ENCODE measurements at places on chromosomes 2 and 18. TPM values are rescaled to one million over a fixed set of nuclear protein-coding genes. Genes with fewer than 3 reads are reported as not detected.
A peak's percentile ranks its signal among the peaks of the same experiment; 100 is the strongest.

Gene SPP2
- total RNA-seq, result not detected

Gene DPYSL5
- total RNA-seq, result not detected

Gene CD207
- total RNA-seq, result not detected

Gene PROKR1
- not detected for total RNA-seq

Gene B4GALT6
- 2.9 TPM for total RNA-seq

Gene SLC14A1
- total RNA-seq, result not detected

- H3K4me1 ChIP-seq, result no peaks in the 10 kb centered on the region
- H3K4me3 ChIP-seq, result no peak overlapping the region
- DNase-seq, result no peak
- H3K27ac ChIP-seq, result no peak overlapping the region
Observed at GRCh38 chr2:159879051-159879604, 81.1 kb upstream of the CD302 start.

DNA sequence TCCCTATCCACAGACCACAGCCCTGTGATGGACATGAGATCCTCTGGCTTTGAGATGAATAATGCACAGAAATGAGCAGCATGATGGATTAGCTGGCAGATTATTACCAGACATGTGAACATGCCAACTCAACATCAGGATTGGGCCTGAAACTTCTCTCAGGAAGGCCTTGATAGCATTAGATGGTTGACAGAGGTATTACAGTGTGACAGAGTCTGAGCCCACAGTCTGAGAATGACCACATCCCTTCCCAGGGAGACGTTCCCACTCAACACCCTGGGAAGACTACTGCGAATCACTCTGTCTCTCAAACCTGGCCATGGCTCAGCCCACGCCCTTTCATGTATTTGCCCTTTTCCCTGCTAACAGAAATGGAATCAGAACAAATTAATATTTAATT, 66.9 kb downstream of the BCL11A start:
- no peak for DNase-seq
- H3K4me3 ChIP-seq, result no peak overlapping the region
- no peaks in the 10 kb centered on the region for H3K36me3 ChIP-seq
- no peaks in the 10 kb centered on the region for H3K4me1 ChIP-seq

- H3K36me3 ChIP-seq, result no peaks in the 10 kb centered on the region
- H3K27ac ChIP-seq, result no peak overlapping the region
- no peak overlapping the region for H3K4me3 ChIP-seq
- no peak for DNase-seq
- H3K27me3 ChIP-seq, result no peaks in the 10 kb centered on the region
Observed at GRCh38 chr2:166609183-166609959, 115.3 kb upstream of the SCN7A start.

- no peak overlapping the region for H3K27ac ChIP-seq
- no peaks in the 10 kb centered on the region for H3K27me3 ChIP-seq
- DNase-seq, result no peak
- no peaks in the 10 kb centered on the region for H3K4me1 ChIP-seq
Observed at GRCh38 chr2:241049739-241050623, 51.6 kb downstream of the SNED1 start.

DNA sequence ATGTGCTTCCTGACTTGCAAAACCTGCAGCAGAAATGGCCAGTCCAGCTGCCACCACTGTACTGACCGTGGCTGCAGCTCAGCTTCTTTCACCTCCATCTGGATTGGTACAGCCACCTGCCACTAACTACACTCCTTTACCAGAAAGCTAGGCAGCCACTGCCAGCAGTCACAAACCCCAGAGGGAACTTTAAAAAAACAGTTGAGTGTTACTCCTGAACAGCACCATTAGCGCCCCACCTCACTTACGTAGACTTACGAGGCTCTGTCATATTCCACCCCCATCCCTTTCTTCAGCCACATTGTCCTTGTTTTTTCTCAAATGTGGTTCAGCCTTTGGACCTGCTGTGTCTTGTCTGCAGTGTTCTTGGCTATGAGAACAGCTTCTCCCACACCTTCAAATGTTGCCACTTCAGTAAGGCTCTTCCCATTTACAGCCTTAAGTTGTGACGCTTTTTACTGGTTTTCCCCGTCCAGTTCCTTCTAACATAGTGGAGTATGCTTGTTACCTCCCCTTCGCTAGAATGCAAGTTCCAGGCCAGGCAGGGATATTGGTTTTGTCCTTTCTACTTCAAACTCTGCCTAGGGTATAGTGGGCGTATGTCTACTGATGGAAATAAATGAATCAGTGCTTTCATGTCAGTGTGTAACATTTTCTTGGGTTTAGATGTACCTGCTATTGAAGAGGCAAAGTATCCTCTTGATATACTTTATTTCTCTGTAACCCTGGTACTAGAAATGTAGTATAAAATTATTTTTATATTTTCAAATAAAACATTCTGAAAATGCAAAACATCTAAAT, 17.0 kb downstream of the HNRNPA3 start:
- peaks cover 28% of the 10 kb centered on the region for H3K4me1 ChIP-seq
- no peak for DNase-seq
- no peak overlapping the region for H3K4me3 ChIP-seq
- peak overlapping the region; percentile 18 for H3K27ac ChIP-seq

- no peak overlapping the region for H3K4me3 ChIP-seq
- no peaks in the 10 kb centered on the region for H3K4me1 ChIP-seq
- no peak overlapping the region for H3K27ac ChIP-seq
- DNase-seq, result peak; percentile 30
- no peaks in the 10 kb centered on the region for H3K36me3 ChIP-seq
Observed at GRCh38 chr2:12539776-12540562, 176.8 kb upstream of the TRIB2 start.

GRCh38 chr2:41972819-41973218, 75.0 kb upstream of the PKDCC start:
- no peak overlapping the region for H3K4me3 ChIP-seq
- H3K27ac ChIP-seq, result no peak overlapping the region
- peaks cover 7% of the 10 kb centered on the region for H3K4me1 ChIP-seq
- DNase-seq, result no peak
- no peaks in the 10 kb centered on the region for H3K27me3 ChIP-seq

DNA sequence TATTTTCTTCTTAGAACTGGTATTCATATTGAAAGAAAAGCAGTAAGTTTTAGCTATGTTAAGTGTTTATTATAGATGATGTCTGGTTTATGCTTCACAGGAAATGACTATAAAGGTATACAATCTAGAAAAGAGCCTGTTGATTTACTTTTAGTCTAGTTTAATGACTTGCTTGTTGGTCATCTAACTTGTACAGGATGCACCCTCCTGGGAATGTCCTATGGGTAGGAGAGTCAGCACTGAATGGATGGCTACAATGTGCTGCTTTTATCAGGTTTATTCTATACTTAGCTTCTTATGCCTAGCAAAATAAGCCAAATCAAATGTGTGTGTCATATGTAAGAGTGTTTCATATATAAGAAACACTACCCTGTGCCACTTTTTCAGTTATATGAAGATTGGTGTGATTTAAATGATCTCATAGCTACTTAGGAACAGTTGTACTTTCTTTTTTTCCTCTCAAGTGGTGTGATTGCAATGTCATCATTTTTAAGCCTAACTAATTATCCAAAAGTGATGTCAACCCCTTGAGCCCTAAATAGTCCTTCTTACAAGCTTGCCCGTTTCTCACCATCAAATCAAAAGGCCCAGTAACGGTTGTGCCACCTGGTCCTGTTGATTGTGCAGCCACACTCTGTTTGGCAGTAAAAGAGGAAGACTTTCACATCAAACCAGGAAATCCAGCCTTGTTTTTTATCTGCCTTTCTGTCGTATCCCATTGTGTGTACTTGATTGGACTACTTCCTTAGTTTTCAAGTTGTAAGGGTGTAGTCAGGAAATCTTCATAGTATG, 176.0 kb downstream of the DIS3L2 start:
- peaks cover 23% of the 10 kb centered on the region for H3K36me3 ChIP-seq
- H3K27me3 ChIP-seq, result no peaks in the 10 kb centered on the region
- H3K4me1 ChIP-seq, result no peaks in the 10 kb centered on the region
- no peak for DNase-seq
- no peak overlapping the region for H3K4me3 ChIP-seq

- H3K4me1 ChIP-seq, result no peaks in the 10 kb centered on the region
- DNase-seq, result no peak
- no peaks in the 10 kb centered on the region for H3K36me3 ChIP-seq
- H3K27ac ChIP-seq, result no peak overlapping the region
- no peak overlapping the region for H3K4me3 ChIP-seq
- H3K27me3 ChIP-seq, result no peaks in the 10 kb centered on the region
Observed at GRCh38 chr18:36420826-36421225, 123.3 kb downstream of the FHOD3 start.

- H3K27ac ChIP-seq, result no peak overlapping the region
- peaks cover 25% of the 10 kb centered on the region for H3K4me1 ChIP-seq
- no peaks in the 10 kb centered on the region for H3K27me3 ChIP-seq
- no peak for DNase-seq
- no peaks in the 10 kb centered on the region for H3K36me3 ChIP-seq
Observed at GRCh38 chr2:236337465-236338325, 73.5 kb upstream of the ASB18 start.

DNA sequence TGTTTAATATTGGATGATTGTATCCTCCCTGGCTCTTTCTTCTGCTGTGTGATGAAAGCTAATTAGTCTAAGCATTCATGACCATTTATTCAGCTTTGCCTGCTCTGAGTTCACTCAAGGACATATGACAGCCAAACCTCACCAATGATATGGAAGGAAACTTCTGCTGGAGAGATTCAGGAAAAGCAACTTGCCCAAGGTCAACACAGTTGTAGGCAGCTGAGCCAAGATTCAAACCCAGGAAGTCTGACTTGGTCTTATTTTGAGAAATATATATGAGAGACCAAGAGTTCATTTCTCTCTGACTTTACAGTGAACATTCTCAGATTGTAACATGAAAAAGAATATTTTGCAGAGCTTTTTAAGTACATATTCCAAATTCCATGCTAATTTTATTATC, 1588.5 kb upstream of the PIK3C3 start:
- no peaks in the 10 kb centered on the region for H3K36me3 ChIP-seq
- H3K4me3 ChIP-seq, result no peak overlapping the region
- H3K4me1 ChIP-seq, result no peaks in the 10 kb centered on the region
- H3K27me3 ChIP-seq, result no peaks in the 10 kb centered on the region
- no peak for DNase-seq

DNA sequence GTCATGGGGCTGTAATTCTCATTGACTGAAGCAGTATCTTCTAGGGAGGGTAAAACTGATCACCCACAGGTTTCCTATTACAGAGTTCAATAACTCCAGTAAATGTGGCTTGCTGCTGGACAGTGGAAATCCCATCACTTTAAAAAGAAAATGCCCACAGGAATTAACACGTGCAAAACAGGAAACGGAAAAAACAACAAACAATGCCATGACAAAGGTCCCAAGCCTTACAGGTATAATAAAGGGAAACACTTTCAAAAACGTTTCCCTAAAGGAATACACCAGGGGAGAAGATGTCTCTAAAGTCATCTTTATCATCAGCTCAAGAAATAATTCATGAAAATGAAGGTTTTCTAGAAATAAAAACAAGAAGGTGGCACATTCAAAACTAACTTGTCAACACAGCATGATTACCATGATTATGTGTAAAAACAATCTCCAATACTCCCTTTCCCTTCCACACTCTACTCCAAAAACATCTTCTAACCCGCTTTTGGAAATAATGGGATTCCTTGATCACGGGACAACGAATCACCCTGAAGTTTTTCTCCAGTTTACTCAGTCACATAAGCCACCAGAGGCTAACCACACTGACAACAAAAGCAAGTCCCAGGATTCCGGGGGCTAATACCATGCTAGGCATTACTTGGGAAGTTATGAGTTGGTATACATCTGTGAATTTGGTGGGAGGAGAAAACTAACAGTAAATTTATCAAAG, 167.9 kb downstream of the TCF4 start:
- H3K27me3 ChIP-seq, result no peaks in the 10 kb centered on the region
- peak overlapping the region; percentile 56 for H3K27ac ChIP-seq
- H3K36me3 ChIP-seq, result no peaks in the 10 kb centered on the region
- no peak overlapping the region for H3K4me3 ChIP-seq
- no peaks in the 10 kb centered on the region for H3K4me1 ChIP-seq
- DNase-seq, result no peak

- no peak for DNase-seq
- no peak overlapping the region for H3K27ac ChIP-seq
- H3K4me3 ChIP-seq, result no peak overlapping the region
- H3K27me3 ChIP-seq, result no peaks in the 10 kb centered on the region
Observed at GRCh38 chr2:31057691-31058090, 80.5 kb downstream of the GALNT14 start.

GRCh38 chr2:105438104-105438929, 39.5 kb upstream of the FHL2 start:
- DNase-seq, result peak; percentile 65
- peaks cover 20% of the 10 kb centered on the region for H3K4me1 ChIP-seq
- no peak overlapping the region for H3K4me3 ChIP-seq
- H3K27me3 ChIP-seq, result no peaks in the 10 kb centered on the region
- peak overlapping the region; percentile 28 for H3K27ac ChIP-seq

DNA sequence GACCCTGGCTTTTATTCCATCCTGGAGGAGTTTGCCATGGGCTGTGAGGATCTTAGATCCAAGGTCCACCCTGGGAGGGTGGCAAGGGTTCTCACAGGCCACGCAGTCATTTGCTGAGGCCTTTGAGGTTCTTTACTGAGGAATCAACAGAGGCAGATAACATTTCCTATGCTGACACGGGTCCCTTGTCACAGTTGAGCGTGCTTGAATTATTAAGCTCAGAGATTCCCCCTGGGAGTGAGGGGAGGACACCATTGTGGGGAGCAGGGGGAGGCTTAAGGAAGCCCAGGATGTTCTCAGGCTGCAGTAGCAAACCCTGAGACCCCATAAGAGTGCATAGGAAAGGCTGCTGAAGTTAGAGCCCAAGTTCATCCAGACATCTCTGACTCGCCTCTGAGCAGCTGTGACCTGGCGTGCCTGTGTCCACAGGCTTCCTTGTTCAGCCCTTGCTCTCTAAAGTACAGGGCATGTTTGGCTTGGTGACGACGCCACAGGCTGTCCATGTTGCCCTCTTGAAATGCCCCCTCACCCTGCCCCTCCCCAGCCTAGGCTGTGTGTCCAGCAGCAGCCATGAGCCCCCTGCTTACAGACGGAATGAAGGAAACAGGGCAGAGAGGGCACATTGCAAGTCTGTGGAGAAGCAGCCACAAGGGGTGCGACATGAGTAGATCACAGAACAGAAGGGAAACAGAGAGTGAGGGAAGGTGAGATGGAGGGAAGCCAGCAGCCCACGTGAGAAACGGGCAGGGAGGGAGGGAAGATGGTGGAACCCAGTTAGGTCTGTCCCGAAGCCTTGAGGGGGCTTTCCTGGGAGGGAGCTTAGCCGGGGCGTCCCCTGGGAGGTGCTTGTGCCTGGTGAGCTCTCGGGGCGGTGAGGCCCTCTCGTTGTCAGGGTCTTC, 34.0 kb downstream of the NAPG start:
- H3K4me3 ChIP-seq, result peak overlapping the region; percentile 32
- no peak overlapping the region for H3K27ac ChIP-seq
- H3K27me3 ChIP-seq, result no peaks in the 10 kb centered on the region
- no peak for DNase-seq

GRCh38 chr2:176172895-176173566, 15.4 kb upstream of the HOXD1 start:
- peaks cover 24% of the 10 kb centered on the region for H3K4me1 ChIP-seq
- no peak overlapping the region for H3K27ac ChIP-seq
- peaks cover 85% of the 10 kb centered on the region for H3K27me3 ChIP-seq
- no peak for DNase-seq

Data from stomach (tissue), 19 donors.